Thyroid gland (tissue), 4 donors: ENCODE measurements at places on chromosomes 6 and 20. TPM values are rescaled to one million over a fixed set of nuclear protein-coding genes. Genes with fewer than 3 reads are reported as not detected.

SIRPD gene
- total RNA-seq, result not detected

CPNE1 gene
- total RNA-seq, result 111 TPM

PRIM2 gene
- 16.2 TPM for total RNA-seq

PSORS1C1 gene
- total RNA-seq, result 2.1 TPM

BPI gene
- not detected for total RNA-seq

CALHM5 gene
- 0.59 TPM for total RNA-seq

DEFB116 gene
- not detected for total RNA-seq

BMP2 gene
- total RNA-seq, result 19.1 TPM

VNN1 gene
- 0.78 TPM for total RNA-seq

DNA sequence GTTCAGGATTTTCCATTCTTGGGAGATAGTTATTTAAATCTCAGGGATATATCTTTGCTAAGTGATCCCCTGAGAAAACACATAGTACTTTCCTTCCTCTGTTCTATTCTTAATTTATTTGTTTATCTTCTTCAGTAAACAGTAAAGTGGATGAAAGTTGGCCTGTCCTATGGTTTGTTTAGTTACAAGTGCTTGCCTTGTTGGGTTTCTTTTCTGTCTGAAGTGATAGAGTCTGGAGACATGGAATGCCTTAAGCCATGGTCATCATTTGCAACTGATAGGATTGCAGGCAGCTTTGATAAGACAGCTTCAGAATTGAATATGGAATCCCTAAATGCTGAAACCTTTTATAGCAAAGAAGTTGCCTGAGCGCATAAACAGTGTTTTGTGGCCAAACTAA is 4.9 kb downstream of the ADGRG6 start:
- DNase-seq, result no peak

GRCh38 chr6:89992818-89993217 is 98.5 kb downstream of the GJA10 start:
- DNase-seq, result no peak

- DNase-seq, result no peak
Measured at GRCh38 chr6:84027340-84028181, 6.0 kb upstream of the MRAP2 start.

DNA sequence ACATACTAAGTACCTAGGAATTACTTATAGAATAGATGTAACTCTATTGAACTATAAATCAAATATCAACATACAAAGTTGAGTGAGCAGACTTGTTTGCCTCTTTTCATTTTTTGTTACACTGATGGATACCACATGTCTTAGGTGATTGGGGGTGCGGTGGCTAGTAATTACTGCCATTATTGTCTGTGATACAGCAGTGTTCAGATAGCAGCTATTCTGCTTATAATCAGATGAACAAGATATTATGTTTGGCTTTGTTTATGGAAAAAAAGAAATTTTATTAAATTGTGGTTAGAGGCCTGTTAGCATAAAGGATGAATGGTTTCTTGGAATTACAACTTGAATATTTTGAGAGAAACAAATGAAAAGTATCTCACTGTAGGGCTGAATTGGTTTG is 55.9 kb downstream of the KCNQ5 start:
- no peak for DNase-seq

DNA sequence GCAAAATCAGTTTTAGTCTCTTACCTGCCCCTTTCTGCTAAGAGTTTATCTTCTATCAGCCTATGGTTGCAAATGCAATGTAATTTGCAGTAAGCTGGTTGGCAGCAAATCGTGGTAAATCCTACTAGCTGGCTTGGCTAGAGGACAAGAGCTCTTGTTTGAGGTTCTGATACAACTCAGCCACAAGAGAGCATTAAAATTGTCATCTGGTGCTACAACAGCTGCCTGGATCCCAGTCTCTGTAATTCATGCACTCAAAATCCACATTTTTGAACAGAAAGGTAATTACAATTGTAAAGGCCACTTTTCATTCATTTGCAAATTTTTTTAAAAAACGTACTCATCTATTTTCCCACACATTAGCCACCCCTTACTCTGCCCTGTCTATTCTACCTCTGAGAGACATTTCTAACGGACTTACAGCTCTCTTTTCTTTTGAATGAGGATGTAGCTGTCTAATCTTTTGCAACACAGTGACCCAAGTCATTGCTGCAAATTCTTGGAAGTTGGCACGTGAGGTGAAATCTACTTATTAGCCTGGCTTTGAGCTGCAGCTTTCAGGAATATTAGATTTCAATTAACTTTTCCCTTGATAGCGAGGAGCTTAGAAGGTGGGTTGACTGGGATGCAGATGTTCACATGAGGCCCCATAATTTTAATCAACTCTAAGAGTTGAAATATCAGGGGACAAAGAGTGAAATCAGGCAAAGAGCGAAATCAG is 54.0 kb upstream of the FAM184A start:
- no peak for DNase-seq

- no peak for DNase-seq
Measured at GRCh38 chr6:41900861-41901260, 5.7 kb upstream of the USP49 start.

GRCh38 chr20:21203088-21203656 is 77.3 kb downstream of the KIZ start:
- DNase-seq, result no peak

- DNase-seq, result no peak
Measured at GRCh38 chr20:40591536-40591935, 97.5 kb downstream of the MAFB start.

DNA sequence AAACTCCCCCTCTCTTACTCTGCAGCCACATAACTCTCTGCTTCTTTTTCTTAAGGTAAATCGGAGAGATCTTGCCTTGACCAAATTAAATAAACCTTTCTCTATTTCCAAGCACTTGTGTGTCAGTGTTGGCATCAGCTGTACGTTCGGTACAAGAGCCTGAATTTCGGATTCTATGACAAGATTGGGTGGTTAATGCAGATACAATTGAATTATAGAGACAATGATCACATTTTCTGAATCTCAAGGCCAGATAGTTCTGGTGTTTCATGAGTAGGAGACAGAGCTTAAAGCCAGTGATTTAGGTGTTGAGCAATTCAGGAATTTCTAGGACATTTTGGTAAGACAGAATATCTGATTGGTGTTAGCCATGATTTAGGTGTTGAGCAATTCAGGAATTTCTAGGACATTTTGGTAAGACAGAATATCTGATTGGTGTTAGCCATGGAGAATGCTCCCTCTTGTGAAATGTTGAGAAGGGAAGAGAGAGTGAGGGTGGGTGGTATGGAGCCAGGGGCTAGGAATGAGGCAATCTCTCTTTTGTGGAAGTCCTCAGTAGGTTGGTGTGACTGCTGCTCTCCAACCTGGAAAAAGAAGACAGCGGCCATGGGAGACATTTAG is 5.1 kb downstream of the SPINT3 start:
- no peak for DNase-seq

DNA sequence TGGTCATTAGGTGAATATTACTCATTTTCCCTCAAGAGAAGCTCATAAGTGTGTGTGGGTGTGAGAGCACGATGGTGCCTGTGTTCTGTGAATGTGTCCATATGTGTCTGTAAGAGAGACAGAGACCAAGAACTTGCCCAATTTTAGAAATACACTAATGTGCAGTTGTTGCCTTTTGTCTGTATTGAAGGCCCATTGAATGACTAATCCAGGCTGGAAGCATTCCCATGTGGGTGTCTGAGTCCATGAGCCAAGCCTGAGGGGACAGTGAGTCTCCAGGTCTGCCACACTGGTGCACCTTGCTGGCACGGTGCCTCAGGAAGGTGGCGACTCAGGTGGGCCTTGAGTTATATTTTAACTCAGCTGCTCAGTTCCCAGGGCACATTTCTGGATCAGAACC is 25.5 kb upstream of the ASXL1 start:
- peak; percentile 71 for DNase-seq

DNA sequence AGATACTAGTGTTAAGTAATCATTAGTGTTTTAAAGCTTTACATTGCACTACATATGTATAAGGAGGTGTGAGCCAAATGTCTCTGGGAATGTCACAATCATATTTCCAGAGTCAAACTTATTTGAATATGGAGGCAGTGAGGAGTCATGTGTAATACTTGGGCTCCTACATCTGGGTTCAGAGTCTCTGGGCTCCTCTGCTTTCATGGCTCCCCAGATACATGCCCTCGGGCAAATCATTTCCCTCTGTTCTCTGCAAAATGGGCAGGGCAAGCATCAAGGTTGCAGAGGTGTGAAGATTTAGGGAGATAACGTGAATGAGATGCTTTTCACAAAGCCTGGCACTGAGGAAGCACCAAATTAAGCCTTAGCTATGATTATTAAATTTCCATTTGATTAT is 138.3 kb upstream of the SGK1 start:
- DNase-seq, result no peak

DNA sequence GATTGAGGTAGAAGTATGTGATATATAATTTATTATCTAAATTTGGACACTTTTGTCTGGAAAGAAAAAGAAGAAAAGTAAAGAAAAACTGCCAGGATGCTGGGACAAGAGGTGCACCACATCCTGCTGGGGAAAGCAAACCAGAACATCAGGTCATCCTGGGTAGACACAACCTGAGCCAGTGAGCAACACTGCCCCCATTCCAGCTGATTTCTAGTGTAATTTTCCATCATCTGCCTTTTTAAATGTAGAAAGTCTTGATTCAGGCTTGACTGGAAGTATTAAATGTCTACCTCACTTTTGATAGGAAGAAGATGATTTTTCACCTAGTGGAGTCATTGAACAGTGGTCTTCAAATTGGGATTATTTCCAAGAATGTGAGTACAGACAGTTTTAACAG is 1164.5 kb upstream of the CITED2 start:
- no peak for DNase-seq

GRCh38 chr6:109701221-109701620 is 10.1 kb downstream of the FIG4 start:
- DNase-seq, result no peak

DNA sequence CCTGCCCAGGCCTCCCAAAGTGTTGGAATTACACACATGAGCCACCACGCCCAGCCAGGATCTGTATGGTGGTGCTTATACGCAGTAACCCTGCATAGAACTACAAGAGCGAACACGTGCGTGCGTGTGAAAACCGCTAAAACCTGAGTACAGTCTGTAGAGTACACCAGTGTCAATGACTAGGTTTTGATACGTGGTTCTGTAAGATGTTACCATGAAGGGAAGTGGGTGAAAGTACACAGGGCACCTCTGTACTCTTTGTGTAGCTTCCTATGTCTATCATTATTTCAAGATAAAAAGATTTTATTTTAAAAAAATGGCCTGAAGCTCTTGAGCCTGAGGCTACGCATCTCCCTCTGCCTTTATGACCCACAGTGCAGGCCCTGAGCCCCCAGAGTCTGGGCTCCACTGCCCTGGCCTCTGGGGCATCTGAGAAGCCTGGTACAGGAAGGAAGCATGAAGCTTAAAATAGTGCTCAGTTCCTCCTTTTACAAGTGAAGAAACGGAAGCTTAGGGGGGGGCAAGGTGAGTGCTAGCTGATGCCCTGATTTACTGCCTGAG is 21.6 kb downstream of the LY86 start:
- DNase-seq, result no peak

- no peak for DNase-seq
Measured at GRCh38 chr6:132490478-132491204, 22.3 kb downstream of the STX7 start.

DNA sequence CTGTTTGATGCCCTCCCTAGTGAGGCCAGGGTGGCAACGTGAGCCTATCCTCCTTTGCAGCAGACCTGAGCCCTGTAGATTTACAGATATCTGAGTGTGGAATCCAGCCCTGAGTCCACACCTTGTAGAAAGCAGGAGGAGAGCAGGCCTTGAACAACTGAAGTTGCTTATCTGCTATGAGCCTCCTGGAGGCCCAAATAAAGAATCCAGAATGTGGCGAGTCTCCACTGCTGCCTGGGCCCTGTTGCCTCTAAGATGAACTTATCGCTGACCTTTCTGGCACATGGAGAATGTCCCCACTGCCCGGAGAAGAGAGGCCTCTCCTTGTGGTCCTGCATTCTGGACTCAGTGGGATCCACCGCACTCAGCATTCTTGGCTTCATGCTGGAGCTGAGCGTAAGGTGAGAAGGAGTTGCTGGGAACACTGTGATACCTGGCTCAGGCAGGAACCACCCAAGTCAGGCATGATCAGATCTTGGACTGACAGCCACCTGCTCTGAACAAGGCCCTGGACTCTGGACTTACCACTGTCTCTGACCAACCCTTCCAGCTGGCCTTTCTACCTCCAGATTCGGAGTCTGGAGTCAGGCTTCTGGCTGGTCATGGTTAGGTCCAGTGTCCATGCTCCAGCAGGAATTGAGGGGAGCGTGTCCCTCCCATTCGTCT is 5.8 kb upstream of the MANBAL start:
- no peak for DNase-seq

- no peak for DNase-seq
Measured at GRCh38 chr6:36875250-36875633, 639 bp upstream of the PPIL1 start.

DNA sequence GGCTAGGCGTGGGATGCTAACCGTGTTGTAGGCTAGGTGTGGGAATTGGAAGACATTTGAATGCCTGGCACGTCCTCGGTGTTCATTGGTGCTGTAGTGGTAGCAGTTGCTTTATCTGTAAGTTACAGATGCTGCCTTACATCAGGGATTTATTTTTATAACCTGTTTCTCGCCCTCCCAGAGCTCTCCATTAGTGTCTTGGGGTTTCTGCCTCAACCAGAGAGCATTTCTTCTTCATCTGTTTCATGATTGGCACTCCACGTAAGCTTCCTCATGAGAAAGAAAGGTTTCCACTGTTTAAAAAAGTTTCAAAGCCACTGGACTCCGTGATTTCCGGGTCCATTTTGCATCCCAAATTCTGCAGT is 9.0 kb downstream of the IGF2R start:
- DNase-seq, result no peak
